Naive thymus-derived CD8-positive, alpha-beta T cell (primary cell): ENCODE measurements at places on chromosomes 4 and X.
A peak's percentile ranks its signal among the peaks of the same experiment; 100 is the strongest.

DNA sequence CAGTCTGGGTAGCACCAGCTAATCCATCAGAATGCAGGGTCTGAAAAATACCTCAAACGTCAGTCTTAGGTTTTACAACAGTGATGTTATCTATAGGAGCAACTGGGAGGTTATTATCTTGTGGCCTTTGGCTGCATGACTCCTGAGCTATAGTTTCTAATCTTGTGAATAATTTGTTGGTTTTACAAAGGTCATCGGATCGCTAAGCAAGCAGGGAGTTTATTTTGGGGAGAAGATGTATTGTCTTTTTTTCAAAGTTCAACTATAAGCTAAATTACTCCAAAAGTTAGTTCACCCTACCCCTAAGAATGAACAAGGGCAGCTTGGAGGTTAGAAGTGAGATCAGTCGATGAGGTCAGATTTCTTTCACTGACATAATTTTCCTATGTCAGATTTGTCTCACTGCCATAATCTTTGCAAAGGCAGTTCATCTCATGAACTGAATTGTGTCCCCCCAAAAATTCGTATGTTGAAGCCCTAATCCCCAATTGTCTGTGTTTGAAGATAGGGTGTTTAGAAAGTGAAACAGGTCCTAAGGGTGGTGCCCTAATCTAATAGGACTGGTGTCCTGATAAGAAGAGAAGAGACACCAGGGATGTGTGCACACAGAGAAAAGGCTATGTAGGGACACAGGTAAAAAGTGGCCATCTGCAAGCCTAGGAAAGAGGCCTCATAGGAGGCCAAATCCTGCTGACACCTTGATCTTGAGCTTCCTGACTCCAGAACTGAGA lies 175.8 kb upstream of the GALNT7 start:
- H3K4me3 ChIP-seq = no peak overlapping the region
- no peak for DNase-seq
- H3K4me1 ChIP-seq = no peaks in the 10 kb centered on the region
- no peaks in the 10 kb centered on the region for H3K36me3 ChIP-seq
- H3K27ac ChIP-seq = no peak overlapping the region
- H3K27me3 ChIP-seq = no peaks in the 10 kb centered on the region

GRCh38 chr4:27779827-27780226 lies 919.2 kb downstream of the STIM2 start:
- no peaks in the 10 kb centered on the region for H3K36me3 ChIP-seq
- DNase-seq = no peak
- H3K4me1 ChIP-seq = no peaks in the 10 kb centered on the region
- no peaks in the 10 kb centered on the region for H3K27me3 ChIP-seq
- H3K27ac ChIP-seq = no peak overlapping the region

- peaks cover 6% of the 10 kb centered on the region for H3K4me1 ChIP-seq
- H3K4me3 ChIP-seq = no peak overlapping the region
- peaks cover 2% of the 10 kb centered on the region for H3K27me3 ChIP-seq
Measured at GRCh38 chr4:8173492-8174242, 15.1 kb upstream of the ABLIM2 start.

DNA sequence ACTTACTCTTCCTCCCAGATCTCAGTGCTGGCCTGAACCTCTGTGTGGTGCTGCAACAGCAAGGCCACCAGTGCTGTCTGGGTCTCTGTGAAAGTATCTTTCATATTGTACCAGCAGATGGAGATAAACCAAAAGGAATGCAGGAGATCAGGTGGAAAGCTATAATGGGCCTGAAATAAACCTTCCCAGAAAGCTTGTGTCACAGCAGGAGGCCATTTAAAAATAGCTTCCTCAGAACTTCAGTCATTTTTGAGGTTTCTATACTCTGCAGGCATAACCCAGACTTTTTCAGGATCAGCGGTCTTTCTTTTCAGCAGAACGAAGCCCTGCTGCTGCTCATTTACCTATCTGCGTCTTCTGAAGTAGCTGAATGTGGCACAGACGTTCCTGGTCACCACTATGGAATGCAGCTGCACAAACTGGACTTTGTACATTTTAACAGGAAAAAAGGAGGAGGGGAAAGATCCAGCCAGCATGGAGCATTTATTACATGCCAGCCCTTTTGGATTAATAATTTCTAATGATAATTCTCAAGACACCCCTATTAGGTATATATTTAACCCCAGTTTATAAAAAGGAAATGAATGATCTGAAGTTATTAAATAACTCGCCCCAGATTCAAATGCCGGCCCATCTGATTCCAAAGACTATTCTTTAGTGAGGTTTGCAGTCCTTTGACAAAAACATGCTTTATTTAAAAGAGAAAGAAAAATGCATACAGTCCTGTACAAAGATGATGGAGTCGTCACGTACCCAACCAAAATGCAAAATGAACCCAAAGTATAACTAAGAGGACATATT lies 119.7 kb downstream of the NFKB1 start:
- DNase-seq = no peak
- peak overlapping the region; percentile 77 for H3K27ac ChIP-seq
- no peaks in the 10 kb centered on the region for H3K27me3 ChIP-seq
- peaks cover 14% of the 10 kb centered on the region for H3K36me3 ChIP-seq

GRCh38 chr4:47485768-47486167 lies 693 bp downstream of the ATP10D start:
- no peaks in the 10 kb centered on the region for H3K27me3 ChIP-seq
- no peak for DNase-seq
- H3K27ac ChIP-seq = peak overlapping the region; percentile 97

DNA sequence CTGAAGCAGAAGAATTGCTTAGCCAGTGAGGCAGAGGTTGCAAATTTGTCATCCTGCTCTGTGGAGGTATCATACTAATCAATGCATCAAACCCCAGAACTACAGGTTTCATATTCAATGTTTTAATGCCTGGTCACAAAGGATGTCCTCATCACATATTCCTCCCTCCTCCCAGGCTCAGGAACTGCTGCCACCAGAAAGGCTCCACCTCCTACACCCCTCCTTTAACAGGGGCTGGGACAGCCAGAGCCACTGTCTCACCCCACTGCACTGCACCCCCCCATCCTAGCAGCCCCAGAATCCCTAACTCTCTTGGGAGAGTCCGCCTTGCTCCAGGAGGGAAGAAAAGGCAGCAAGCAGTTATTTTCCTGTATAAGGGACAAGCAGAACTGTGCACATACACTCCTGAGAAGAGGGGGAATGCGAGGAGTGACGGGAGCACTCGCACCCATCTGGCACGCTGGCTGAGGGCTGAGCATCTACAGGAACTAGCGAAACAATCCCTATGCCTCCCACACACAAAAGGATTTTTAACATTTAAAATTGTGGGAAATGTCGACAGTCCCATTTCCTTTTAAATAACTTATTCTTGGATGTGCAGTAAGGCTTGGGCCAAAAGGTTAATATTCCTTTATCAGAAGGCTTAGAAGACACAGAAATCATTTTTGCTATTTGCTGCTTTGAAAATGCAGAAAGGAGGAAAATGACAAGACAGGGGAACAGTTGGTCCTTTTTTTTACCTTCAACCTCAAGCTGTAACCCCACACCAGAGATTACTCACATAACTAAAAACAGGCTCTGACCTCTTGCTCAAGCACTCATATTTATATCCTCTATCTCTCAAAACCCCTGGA lies 27.8 kb downstream of the CD99L2 start:
- DNase-seq = no peak
- H3K27ac ChIP-seq = no peak overlapping the region
- H3K36me3 ChIP-seq = peaks cover 4% of the 10 kb centered on the region
- no peak overlapping the region for H3K4me3 ChIP-seq
- H3K4me1 ChIP-seq = peaks cover 17% of the 10 kb centered on the region

DNA sequence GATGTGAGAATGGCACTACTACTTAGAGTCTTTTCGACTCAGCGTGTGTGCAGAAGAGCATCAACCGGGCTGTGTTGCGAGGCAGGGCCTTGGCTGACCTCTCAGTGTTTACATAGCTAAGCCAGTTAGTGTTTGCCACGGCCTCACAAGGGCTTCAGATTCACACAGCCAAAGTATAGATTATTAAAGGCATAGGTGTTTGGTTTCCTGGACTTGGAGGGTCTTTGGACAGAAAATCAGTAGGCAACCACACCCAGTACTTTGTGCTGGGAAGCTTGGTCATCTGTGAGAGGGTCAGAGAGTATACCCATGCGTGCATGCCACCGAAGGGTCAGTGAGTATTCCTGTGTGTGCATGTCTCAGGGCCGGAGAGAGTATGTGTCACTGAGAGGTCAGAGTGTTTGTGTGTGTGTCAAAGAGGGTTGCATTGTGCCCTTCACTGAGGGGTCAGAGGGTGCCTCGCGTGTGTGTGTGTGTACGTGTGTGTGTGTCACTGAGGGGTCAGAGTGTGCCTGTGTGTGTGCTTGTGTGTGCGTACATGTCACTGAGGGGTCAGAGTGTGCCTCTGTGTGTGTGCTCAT lies 69.7 kb upstream of the MSANTD1 start:
- H3K36me3 ChIP-seq = peaks cover 95% of the 10 kb centered on the region
- peaks cover 9% of the 10 kb centered on the region for H3K4me1 ChIP-seq
- no peak overlapping the region for H3K27ac ChIP-seq
- DNase-seq = no peak

DNA sequence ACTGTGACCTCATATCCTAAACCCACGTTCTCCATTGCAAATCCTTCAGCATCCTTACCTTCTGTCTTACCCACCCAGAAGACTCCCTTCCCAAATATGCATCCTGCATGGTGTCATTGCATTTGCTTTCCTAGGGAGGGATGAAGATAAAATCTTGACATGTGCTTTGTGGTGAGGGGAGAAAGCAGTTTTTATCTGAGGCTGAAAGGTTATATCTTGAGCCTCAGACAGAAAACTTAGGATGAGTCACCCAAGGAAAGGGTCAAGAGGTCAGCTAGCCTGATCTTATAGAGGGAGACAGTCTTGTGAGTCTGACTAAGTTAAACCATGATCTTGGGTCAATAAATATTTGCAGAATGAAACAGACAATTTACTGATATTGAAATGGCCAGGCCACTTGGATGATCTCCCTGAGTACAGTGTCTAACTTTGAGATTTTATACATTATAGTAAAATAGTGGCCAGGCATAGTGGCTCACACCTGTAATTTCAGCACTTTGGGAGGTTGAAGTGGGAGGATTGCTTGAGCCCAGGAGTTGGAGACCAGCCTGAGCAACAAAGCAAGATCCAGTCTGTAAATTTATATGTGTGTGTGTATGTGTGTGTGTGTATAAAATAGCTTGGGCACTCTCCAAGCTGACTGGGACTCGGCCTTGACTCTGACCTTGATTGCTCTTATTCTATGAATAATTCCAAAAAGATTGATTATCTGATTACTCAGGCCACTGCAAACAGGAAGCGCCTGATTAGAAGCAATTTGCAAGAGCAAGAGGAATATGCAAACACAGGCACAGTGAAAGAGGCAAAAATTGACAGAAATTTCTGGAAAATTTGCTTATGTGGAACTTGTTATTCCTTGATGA lies 15.4 kb upstream of the FAM9C start:
- no peaks in the 10 kb centered on the region for H3K27me3 ChIP-seq
- H3K4me3 ChIP-seq = no peak overlapping the region
- H3K27ac ChIP-seq = peak overlapping the region; percentile 37
- peaks cover 63% of the 10 kb centered on the region for H3K4me1 ChIP-seq
- no peak for DNase-seq

- peaks cover 11% of the 10 kb centered on the region for H3K4me1 ChIP-seq
- H3K4me3 ChIP-seq = no peak overlapping the region
- no peaks in the 10 kb centered on the region for H3K36me3 ChIP-seq
- DNase-seq = no peak
- peaks cover 13% of the 10 kb centered on the region for H3K27me3 ChIP-seq
Measured at GRCh38 chr4:184099535-184099966, 118.1 kb downstream of the ENPP6 start.

DNA sequence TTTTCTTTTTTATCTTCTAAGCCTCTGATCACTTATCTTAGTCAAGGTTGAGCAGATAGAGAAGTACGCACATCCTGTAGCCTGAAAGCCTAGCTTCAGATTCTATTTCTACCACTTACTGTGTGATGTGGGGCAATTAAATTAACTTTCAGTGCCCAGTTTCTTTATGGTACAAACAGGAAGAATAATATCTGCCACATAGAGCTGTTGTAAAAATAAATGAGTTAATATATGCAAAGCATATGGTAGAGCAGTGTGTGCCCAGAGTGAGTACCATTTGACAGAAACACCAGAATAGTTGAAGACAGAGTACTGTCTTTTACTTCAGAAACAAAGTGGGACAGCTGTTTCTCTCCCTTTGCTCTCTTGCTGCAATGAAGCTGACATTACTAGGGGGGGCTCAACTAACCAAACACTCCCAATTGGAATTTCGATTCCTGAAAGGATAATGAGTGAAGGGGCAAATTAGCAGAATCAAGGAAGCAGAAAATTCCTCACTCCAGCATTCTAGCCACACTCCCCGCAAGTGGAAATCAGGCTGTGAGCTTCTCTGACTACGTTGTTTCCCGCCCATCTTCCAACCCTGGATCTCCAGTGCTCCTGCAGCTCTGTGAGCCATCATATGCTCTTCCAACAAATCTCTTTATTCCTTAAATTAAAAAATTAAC lies 80.4 kb downstream of the MAPK10 start:
- no peak overlapping the region for H3K4me3 ChIP-seq
- no peaks in the 10 kb centered on the region for H3K36me3 ChIP-seq
- H3K27ac ChIP-seq = no peak overlapping the region
- H3K27me3 ChIP-seq = peaks cover 3% of the 10 kb centered on the region
- no peak for DNase-seq

GRCh38 chr4:135604531-135604930 lies 1402.9 kb upstream of the PABPC4L start:
- H3K4me1 ChIP-seq = no peaks in the 10 kb centered on the region
- no peak overlapping the region for H3K4me3 ChIP-seq
- no peaks in the 10 kb centered on the region for H3K27me3 ChIP-seq
- DNase-seq = no peak
- no peaks in the 10 kb centered on the region for H3K36me3 ChIP-seq
- no peak overlapping the region for H3K27ac ChIP-seq

- H3K4me3 ChIP-seq = no peak overlapping the region
- H3K4me1 ChIP-seq = peaks cover 10% of the 10 kb centered on the region
- H3K36me3 ChIP-seq = peaks cover 7% of the 10 kb centered on the region
- H3K27me3 ChIP-seq = no peaks in the 10 kb centered on the region
Measured at GRCh38 chr4:98430708-98431403, 169.7 kb downstream of the RAP1GDS1 start.

GRCh38 chr4:174193438-174194374 lies 89.8 kb downstream of the FBXO8 start:
- peaks cover 59% of the 10 kb centered on the region for H3K27me3 ChIP-seq
- no peaks in the 10 kb centered on the region for H3K4me1 ChIP-seq
- no peak overlapping the region for H3K27ac ChIP-seq
- no peak for DNase-seq
- H3K36me3 ChIP-seq = no peaks in the 10 kb centered on the region
- H3K4me3 ChIP-seq = no peak overlapping the region

GRCh38 chrX:30248854-30249253 lies 1.9 kb downstream of the MAGEB1 start:
- no peak overlapping the region for H3K27ac ChIP-seq
- no peak overlapping the region for H3K4me3 ChIP-seq
- H3K27me3 ChIP-seq = no peaks in the 10 kb centered on the region
- H3K4me1 ChIP-seq = no peaks in the 10 kb centered on the region
- no peak for DNase-seq
